Chondrocyte (in vitro differentiated cells): ENCODE measurements at places on chromosomes 13 and 19.

DNA sequence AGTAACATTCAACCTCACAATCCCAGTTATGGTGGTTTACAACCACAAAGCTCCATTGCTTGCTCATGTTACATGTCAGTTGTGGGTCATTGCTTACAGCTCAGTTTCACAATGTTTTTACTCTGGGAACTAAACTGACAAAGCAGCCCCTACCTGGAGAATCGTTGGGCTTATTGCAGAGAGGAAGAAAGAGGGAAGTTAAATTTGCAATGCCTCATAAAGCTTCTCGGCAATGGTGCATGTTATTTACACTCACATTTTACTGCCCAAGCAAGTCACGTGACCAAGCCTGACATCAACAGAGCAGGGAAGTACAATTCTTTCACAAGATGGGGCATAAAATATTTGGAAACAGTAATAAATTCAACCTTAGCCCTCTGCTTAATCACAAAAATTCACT is 441.6 kb downstream of the TDRD3 start:
- H3K27ac ChIP-seq: no peak overlapping the region
- H3K36me3 ChIP-seq: no peaks in the 10 kb centered on the region
- H3K4me1 ChIP-seq: peaks cover 9% of the 10 kb centered on the region
- H3K27me3 ChIP-seq: no peaks in the 10 kb centered on the region
- no peak overlapping the region for H3K4me3 ChIP-seq

DNA sequence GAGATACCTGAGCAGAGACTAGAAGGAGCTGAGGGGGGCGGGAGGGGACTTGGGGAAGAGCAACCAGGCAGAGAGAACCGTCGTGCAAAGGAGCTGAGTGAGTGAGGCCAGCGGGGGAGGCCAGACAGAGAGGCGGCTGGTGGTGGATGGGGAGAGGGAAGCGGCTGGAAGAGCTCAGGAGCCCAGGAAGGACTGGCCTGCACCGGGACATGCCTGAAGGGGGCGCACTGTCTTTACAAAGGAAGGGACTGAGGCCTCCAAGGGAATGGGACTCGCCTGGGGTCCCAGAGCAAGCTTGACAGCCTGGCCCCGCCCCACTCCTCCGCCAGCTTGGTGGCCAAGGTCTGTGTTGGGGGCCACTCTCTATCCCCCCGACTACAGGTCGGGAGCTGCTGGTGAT is 14.9 kb downstream of the ONECUT3 start:
- H3K36me3 ChIP-seq: peaks cover 8% of the 10 kb centered on the region
- H3K4me1 ChIP-seq: no peaks in the 10 kb centered on the region
- peaks cover 38% of the 10 kb centered on the region for H3K27me3 ChIP-seq
- DNase-seq: no peak
- no peak overlapping the region for H3K4me3 ChIP-seq

DNA sequence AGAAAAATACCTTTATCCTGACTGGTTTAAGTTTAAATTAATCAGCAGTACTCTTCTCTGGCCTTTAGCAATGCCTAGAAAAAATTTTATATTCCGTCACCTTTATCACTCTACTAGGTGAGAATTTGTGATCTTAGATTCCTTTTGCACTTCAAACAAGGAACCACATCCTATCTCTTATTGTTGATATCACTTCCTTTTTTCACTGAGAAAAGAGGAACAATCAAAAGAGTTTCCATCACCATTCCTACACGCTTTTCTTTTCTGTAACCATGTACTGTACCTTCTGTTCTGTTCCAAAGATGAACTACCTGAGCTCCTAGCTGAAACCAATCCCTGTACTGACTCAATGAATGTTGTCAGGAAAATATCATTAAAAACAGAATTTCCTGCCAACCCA is 1379.0 kb upstream of the MIR17HG start:
- no peak for DNase-seq
- no peaks in the 10 kb centered on the region for H3K36me3 ChIP-seq
- no peak overlapping the region for H3K27ac ChIP-seq
- H3K4me3 ChIP-seq: no peak overlapping the region
- H3K27me3 ChIP-seq: no peaks in the 10 kb centered on the region

GRCh38 chr13:102642475-102642874 is 45.7 kb downstream of the TPP2 start:
- no peak overlapping the region for H3K27ac ChIP-seq
- H3K4me1 ChIP-seq: no peaks in the 10 kb centered on the region
- H3K4me3 ChIP-seq: no peak overlapping the region
- peaks cover 22% of the 10 kb centered on the region for H3K36me3 ChIP-seq

DNA sequence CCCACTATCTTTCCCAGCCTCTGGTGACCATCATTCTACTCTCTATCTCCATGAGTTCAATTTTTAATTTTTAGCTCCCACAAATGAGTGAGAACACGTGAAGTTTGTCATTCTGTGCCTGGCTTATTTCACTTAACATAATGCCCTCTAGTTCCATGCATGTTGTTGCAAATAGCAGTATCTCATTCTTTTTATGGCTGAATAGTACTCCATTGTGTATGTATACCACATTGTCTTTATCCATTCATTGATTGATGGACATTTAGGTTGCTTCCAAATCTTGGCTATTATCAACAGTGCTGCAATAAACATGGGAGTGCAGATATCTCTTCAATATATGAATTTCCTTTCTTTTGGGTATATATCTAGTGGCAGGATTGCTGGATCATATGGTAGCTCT is 22.9 kb upstream of the ZFP82 start:
- no peak overlapping the region for H3K4me3 ChIP-seq
- peaks cover 25% of the 10 kb centered on the region for H3K36me3 ChIP-seq
- H3K27ac ChIP-seq: no peak overlapping the region
- H3K4me1 ChIP-seq: no peaks in the 10 kb centered on the region
- no peak for DNase-seq

- H3K27ac ChIP-seq: no peak overlapping the region
- no peak overlapping the region for H3K4me3 ChIP-seq
- no peaks in the 10 kb centered on the region for H3K36me3 ChIP-seq
- H3K27me3 ChIP-seq: no peaks in the 10 kb centered on the region
- DNase-seq: peak; percentile 79
- H3K4me1 ChIP-seq: no peaks in the 10 kb centered on the region
Measured at GRCh38 chr13:113747291-113747833, 11.7 kb upstream of the TMEM255B start.
